ENCODE measurements at places on chromosomes 7 and 10.

- DNase-seq: no peak
Observed at GRCh38 chr7:123305840-123306375, 106.1 kb upstream of the SLC13A1 start.

DNA sequence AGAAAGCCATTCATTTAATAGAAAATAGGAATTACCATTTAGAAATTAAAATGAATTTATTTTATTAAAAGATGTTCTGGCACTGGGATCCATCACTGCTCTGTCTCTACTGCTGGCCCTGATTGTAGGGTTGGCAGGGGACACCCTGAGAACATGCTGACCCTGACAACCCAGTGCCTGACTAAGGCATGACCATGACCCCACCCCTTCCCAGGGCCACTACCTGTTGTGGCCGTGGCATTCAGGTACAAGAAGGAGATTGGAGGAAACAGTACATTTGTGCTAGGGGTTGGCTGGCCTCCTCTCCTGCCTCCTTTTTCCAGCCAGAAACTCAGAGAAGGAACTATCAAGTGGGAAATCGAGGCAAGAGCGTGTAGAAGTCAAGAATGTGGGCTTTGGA, 197.0 kb upstream of the ZMIZ1 start:
- no peak for DNase-seq

DNA sequence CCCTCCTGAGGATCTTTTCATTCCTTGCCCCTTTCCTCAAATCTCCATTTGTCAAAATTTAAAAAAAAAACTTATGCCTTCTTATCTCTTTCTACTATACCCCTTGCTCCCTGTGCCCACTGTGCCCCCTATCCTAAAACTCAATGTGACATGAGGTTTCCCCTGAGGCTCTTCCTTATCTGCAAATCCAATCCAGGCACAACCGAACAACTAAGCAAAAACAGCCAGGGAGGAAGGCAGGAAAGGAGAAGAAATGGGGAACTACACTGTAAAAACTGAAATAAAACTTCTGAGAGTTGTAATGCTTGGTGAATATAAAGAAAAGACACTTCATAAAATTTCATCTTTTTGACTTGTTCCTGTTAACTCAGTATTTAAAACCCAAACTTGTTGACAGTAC, 54.2 kb downstream of the CRPPA start:
- DNase-seq: no peak

- no peak for DNase-seq
Observed at GRCh38 chr7:150363872-150364271, 4.8 kb upstream of the REPIN1 start.

GRCh38 chr10:132346806-132347205, 14.8 kb downstream of the LRRC27 start:
- DNase-seq: no peak

GRCh38 chr10:29878492-29878891, 180.9 kb downstream of the JCAD start:
- no peak for DNase-seq

DNA sequence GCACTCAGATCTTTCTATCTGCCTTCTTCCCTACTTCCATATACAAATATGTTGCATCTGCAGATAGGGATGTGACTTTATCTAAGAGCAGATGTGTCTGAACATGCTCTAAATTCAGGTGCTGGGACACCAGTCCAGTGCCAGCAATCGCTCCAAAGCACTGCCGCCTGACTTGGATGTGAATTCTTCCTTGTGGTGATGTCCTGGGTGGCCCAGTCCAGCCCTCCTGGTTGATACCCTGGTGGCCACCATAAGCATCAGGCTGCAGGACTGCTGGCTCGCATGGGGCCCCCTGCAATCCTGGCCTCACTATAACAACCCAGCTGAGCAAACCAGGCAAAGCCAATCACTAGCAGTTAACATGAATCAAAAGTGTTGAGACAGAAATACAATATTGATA, 149.2 kb upstream of the PDE1C start:
- DNase-seq: no peak

DNA sequence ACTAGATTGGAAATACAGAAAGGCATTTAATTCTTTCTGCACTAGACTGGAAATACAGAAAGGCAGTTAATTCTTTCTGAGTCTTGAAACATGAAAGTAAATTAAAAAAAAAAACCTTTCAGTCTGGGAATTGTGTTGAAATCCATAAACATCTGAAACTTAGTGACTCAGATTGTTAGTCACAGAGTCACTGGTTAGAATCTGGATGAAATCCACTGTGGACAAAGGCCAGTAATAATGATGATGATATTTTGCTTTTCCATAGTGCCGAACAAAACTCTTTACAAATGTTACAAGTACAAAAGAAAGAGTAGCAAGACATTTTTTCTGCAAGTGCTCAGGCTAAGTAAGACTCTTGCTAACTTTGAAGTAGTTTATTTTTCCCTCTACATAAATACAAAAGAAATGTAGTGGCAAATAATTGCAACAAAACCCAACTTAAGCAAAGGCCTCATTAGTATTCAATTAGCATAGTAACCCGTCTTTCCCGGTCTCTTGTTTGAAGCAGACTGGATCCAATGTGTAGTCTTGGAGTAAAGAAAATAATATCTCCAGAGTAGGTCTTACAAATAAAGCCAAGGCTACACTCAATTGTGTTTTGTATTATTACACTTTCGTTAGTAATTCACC, 5.8 kb upstream of the PRTFDC1 start:
- no peak for DNase-seq

- DNase-seq: no peak
Observed at GRCh38 chr10:92886334-92886961, 38.1 kb downstream of the EXOC6 start.

DNA sequence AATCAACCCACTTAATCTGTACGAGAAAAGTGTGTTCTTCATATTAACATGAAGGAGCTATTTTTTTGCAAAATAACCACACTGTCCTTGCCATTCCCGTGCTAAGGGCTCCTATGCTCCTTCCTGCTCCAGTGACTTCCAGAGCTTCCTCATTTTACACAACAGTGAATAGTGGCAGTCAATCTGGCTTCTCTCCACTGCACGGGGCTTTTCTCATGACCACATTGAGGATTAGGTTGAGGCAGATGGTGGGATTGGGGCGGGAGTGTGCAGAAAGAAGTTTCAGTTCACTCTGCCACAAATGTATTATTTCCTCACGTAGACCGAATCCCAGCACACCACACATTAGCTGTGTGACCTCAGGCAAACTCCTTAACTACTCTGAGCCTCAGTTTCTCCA, 235.1 kb downstream of the ARHGAP12 start:
- DNase-seq: no peak

DNA sequence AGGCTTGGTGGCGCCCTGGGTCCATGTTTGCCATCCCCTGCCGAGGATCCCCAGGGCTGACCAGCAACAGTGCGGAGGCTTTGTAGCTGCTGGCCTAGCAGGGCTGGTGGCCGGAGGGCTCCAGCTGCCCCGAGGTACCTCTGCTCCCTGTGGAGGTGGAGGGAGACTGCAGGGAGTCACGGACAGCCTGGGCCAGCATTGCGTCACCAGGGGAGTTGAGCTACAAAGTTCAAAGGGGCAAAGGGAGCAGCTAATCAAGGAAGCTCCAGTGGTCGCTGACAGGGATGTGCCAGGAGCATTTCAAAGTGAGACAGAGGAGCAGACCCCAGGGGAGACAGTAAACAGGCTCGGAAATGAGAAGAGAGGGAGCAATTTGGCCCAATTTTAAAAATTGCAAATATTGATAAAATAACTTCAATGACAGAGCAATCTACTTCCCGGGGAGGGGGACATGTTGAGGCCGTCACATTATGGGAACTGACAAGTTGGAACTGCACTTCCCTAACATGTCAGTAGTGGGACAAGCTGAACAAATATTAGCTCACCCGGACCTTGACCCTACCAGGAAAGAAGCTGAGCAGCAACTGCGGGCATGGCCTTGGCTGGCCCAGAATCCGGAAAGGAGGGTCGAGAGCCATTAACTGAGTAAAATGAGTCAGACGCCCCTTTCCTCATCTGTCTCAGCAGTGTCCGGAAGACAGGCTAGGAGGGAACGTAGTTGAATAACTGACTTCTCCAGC, 39.4 kb downstream of the BTBD16 start:
- no peak for DNase-seq

- no peak for DNase-seq
Observed at GRCh38 chr10:6525599-6526165, 54.4 kb downstream of the PRKCQ start.
